AG04450 (cell line): ENCODE measurements at places on chromosomes 7 and 10.

GRCh38 chr10:87538092-87539015, 33.7 kb downstream of the MINPP1 start:
- no peak for DNase-seq

GRCh38 chr7:28179120-28180030, 1.2 kb downstream of the JAZF1 start:
- no peak for DNase-seq

DNA sequence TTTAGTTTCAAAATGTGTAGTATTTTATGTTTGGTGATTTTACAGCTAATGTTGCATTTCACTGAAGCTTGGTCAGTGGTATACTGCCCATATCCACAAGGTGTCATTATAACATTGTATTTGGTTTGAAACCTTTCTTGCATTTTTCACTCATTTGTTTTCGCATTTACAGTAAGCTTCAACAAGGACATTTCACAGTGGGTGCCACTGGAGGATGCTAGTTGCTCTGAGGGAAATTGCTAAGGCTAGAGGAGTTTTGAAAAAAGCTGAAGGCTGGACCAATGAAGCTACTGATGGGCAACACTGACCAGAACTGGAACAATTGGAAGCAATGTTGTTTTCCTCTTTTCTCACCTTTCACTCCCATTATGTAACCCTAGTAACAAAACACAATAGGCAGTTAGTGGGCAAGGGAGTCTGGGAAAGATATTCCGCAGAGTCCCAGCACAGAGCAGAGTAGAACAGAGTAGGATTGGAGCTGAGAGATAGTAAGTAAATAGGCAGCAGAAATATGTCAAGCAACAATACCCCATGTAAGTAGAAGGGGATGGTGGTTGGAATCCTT, 23.6 kb upstream of the SRI start:
- no peak for DNase-seq

GRCh38 chr10:123141791-123142700, 5.9 kb upstream of the HMX2 start:
- no peak for DNase-seq

DNA sequence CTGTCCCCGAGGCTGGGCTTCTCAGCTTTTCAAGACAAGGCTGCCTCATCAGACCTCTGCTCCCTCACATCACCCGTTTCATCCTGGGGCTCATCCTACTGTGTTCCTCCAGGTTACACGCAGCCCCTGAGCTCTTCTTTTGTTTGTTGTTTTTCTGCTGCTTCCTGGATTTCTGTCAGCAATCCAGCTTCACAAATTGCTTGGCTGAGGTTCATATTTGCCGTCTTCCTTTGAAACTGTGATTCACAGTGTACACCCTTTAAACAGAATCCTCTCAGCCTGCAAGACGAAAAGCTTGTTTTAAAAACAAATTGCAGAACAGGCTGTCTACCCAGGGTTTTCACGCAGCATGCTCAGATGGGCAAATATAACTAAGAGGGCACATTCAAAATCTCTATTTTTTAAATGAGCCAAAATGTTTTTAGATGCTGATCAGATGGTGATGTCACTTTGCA, 39.1 kb upstream of the PARD3 start:
- peak; percentile 18 for DNase-seq

GRCh38 chr7:151436446-151437158, 3.3 kb downstream of the CRYGN start:
- no peak for DNase-seq

DNA sequence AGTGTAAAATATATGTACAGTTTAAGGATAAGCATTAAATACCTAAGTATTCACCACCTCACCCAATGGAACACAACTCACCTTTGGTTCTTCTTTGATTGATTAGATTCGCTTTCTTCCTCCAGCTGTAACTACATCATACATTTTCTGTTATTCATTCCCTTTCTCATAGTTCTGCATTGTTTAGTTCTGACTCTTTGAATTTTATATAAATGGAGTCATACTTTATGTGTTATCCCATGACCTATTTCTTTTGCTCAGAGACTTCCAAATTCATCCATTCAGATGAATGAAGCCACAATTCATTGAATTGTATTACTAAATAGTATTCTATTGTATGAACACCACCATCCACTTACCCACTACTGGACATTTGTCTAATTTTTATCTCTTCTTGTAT, 12.3 kb downstream of the THNSL1 start:
- no peak for DNase-seq

- no peak for DNase-seq
These were observed 8.0 kb downstream of the VSTM4 start for GRCh38 chr10:49107111-49107886.

DNA sequence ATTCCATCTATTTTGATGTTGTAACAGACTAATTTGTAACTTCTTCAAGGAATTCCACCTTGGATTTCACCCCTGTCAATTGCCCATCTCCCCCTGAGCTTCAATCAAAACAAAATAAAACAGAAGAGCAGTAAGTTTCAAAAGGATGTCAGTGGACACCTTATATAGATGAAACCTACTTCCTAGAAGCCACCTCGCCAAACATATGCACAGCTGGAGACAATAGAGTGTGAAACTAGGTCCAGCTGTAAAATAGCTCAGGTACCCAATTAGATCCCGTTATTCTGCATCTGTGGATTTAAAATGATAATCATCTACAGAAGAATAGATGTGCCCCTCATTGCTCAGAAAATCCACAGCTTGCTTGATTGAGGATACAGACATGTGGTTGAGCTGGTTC, 598.6 kb downstream of the SH2D4B start:
- no peak for DNase-seq

DNA sequence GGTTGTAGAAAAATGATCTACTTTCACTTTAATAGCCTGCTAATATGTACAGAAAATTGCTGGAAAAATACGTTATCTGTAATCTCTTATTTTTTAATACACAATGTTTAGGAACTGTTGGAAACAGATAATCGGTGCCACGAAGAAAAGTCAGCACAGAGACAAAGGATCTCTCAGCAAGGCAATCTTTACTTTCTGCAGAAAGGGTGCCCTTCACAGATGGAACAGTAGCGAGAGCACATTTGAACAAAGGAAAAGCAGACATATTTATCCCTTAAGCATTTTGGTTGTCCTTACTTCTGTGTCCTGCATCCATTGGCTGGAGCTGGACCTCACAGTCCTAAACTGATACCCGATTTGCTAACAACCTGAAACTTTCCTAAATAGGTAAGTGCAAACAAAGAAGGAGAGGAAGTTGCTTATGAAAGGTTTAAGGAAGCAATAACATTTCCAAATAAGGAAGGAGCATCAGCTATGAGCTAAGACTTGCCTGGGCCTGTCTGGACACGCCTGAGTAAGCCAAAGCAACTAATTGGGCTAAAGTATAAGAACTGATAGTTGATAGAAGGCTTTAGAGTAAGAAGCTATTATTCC, 640.0 kb downstream of the SH2D4B start:
- DNase-seq, result no peak

- DNase-seq, result no peak
These were observed 109.7 kb downstream of the PCDH15 start for GRCh38 chr10:54691331-54691730.

- DNase-seq, result no peak
These were observed 595 bp upstream of the SFXN4 start for GRCh38 chr10:119166118-119166500.

- no peak for DNase-seq
These were observed 588 bp downstream of the GET4 start for GRCh38 chr7:876972-877311.

GRCh38 chr7:128045766-128046165, 14.5 kb upstream of the LRRC4 start:
- no peak for DNase-seq

DNA sequence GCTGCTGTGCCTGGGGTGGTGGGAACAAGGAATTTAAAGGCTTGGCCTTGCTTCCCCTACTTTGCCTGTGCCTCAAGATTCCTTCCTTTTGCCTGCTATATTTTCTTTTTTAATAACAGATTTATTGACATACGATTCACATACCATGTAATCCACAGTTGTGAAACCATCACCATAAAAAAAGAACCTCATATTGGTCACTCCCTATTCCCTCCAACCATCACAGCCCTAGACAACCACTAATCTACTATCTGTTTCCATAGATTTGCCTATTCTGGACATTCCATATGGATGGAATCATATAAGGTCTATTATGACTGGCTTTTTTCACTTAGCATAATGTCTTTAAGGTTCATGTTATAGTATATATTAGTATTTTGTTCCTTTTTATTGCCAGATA, 59.3 kb upstream of the TRIM8 start:
- DNase-seq, result no peak

GRCh38 chr10:61836888-61837754, 64.4 kb upstream of the ARID5B start:
- DNase-seq, result peak; percentile 43

DNA sequence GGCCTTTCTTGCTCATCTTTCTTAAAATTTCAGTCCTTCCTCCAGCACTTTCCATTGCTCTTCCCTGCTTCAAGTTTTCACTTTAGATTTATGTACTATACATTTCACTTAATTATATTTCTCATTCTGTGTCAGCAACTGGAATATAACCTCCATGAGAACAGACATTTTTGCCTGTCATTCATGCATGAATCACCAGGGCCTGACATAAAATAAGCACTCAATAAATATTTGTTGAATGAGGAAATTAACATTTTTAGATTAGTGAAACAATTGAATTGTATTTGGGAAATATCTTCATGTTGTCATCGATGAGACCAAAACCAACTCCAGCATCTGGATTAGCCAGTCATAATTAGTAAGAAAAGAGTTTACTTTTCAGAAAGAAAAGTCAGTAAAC, 6.1 kb downstream of the SAMD9L start:
- no peak for DNase-seq

DNA sequence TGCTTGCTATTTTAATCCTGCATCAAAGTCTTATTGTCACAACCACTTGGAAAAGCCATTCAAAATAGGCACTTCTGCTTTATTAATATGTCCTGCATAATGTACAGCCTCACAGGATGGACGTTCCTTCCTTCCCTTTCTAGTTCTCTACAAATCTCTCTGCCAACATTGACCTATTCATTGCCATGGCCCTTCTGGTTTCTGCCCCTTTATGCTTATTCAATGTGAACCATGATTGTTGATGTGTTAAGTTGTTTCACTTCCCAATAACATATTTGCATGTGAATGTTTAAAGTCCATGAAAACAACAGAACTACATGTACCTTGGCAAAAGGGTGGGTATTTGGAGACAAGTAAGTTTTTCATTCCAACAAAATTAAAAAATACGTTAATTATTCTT, 45.7 kb downstream of the COL28A1 start:
- no peak for DNase-seq

DNA sequence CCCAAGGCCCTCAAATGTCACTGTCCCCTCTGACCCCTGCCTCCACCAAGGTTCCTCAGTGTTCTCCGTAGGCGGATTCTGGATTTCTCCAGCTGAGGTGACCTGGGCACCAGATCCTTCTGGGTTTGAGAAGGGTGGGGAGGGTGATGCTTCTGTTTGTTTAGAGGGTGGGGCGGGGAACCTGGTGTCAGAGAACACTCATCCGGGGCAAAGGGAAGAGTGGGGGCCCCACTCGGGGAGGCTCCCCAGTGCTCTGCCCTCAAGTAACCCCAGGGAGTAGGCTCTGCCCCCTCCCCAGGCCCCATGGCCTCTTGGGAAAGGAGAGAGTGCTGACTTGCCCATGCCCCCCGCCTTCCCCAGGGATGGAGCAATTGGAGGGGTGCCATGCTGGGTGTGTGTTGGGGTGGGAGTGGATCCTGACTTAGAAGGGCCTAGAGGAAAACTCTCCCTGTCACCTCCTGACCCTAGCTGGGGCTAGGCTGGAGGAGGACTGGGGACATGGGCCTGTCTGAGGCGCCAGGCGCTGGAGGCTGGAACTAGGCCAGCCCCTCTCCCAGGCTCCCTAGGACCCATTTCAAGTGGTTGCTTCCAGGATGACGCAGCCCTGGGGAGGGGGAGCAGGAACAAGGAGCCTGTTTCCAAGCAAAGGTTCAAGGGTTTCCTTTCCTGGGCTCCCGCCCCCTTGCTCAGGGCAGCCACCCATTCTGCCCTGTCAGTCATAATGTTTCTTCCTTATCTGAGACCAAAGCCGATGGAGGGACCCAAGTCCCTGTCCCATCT, 27.9 kb downstream of the KAZALD1 start:
- DNase-seq, result no peak

GRCh38 chr7:116561697-116562483, 37.1 kb downstream of the CAV1 start:
- DNase-seq, result no peak

- no peak for DNase-seq
These were observed 39.6 kb upstream of the LMTK2 start for GRCh38 chr7:98066934-98067507.

DNA sequence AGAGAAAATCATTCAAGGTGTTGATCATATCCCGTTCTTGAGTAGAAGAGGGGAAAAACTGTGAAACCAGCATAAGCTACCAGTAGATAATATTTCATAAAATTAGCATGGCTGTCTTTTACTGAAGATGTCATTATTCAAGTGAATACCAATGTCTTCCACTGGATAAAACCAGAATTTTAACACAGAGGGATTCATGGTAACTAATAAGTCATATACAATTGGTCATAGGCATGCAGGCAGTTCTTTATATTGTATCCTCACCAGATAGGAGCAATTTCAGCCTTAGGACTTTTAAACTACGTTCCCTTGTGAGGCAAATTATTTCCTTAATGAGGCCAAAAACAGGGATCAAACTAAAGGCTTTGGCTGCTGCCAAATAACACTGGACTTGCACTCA, 202.3 kb upstream of the PITRM1 start:
- DNase-seq, result no peak
